ENCODE measurements at places on chromosomes 3 and 15. TPM values are rescaled to one million over a fixed set of nuclear protein-coding genes. Genes with fewer than 3 reads are reported as not detected.

DNA sequence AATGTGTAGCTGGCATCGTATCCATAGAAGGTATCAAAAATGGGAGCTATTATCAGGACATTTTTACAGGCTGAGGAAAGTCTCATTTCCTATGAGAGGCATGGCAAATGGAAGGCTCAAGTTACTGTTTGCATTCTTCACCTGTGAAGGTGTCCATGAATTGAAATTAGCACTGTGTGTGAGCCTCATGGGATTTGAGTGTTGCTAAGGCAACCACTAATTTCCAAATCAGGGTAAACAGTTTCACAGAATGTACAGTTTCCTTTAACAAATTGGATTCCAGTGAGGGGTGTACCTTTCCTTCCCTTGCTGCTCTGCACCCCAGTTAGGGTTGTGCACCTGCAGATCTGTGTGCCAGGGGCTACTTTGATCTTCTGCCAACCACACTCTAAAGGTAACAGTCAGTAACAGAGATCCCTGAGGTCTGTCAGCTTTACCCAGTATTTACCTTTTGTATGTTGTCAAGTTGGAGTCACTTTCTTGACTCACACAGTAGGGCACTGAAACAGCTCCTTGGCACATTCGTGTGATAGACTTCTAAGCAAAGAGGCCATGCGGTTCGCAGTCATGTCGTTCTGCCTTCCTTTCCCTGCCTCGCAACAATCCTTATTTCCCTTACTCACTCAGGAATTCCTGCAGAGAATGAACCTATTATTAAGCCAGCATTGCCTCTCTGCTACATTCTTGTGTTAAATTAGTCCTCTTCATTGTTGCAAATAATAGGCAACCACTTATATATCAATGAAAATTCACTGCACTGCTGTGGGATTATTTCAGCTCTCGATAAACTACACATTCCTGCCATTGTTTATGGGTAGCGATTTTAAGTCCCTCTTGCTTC lies 129.8 kb upstream of the GBE1 start:
- H3K4me1 ChIP-seq: no peaks in the 10 kb centered on the region
- no peak for DNase-seq
- H3K4me3 ChIP-seq: no peak overlapping the region
- no peak overlapping the region for H3K27ac ChIP-seq
- H3K27me3 ChIP-seq: no peaks in the 10 kb centered on the region

GRCh38 chr3:23189187-23189586 lies 13.9 kb upstream of the UBE2E2 start:
- H3K36me3 ChIP-seq: no peaks in the 10 kb centered on the region
- H3K27me3 ChIP-seq: no peaks in the 10 kb centered on the region
- H3K27ac ChIP-seq: no peak overlapping the region
- DNase-seq: no peak
- peaks cover 12% of the 10 kb centered on the region for H3K4me1 ChIP-seq

GRCh38 chr15:67785431-67785830 lies 39.9 kb upstream of the SKOR1 start:
- no peak overlapping the region for H3K4me3 ChIP-seq
- H3K4me1 ChIP-seq: no peaks in the 10 kb centered on the region
- DNase-seq: no peak

SEMA3F gene
- total RNA-seq: 11.9 TPM

EDC3 gene
- 14.4 TPM for total RNA-seq

Data from heart right ventricle (tissue), 16 donors.